Stimulated activated CD4-positive, alpha-beta T cell treated with anti-CD3 and anti-CD28 coated beads, Interleukin-1b, Interleukin-23, amount 100 ng/mL, for 1 hour (primary cell): ENCODE measurements at places on chromosomes 12 and 14.

DNA sequence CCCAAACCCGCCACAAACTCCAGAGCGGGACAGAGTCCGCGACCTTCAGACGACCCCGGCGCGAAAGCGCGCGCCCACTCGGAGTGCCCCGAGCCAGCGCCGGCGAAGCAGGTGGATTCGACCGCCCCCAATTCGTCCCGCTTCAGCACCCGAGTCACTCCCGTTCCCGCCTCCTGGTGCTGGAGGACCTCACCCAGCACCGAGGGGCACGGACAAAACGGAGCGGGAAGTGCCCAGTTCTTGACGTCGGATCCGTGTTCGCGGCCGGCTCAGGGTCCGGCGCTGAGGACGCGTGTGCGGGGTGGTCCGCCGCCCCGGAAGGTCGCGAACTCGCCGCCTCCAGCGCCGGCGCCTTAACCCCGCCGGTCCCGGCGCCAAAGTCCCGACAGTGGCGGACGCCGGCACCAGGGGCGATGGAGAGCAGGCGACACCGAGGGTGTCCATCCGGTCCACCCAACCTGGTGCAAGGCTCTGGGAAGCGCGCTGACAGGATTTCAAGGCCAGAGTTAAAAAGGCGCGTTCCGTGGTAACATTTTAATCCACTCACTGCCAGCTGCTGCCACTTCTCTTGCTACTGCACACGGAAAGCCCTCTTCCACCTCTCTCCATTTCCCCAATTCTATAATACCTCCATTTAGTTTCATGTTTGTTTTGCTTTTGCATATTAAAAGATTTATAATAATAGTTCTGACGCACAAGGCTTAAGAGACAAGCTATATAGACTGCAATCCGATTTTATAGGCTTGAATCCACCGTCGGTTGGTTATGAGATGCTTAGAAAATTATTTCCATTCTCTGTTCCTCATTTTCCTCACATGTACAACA is 240.0 kb upstream of the CPNE8 start:
- no peak for DNase-seq

GRCh38 chr12:112342587-112342986 is 39.6 kb downstream of the HECTD4 start:
- no peak for DNase-seq

GRCh38 chr12:31482816-31483215 is 108.1 kb downstream of the DENND5B start:
- DNase-seq, result no peak

DNA sequence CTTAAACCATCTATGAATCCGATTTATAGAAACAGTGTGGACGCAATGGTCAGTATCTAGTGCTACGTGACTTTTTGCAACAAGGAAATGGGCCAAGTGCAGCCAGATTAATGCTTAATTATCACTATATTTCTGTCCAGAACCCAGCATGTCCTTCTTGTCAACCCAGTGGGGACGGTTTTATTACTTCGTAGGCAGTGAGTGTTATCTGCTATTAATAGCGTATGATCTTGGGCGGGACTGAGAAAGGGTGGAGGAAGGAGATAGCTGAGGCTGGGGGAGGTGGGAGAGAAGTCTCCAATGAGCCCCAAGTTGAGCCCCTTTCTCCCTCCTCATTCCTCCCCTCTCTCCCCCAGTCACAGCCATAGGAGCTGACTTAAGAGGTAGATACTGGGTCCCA is 59.7 kb upstream of the FAM222A start:
- DNase-seq, result no peak

- DNase-seq, result no peak
Observed at GRCh38 chr14:29235991-29236390, 469.4 kb downstream of the FOXG1 start.

- no peak for DNase-seq
Observed at GRCh38 chr12:104850781-104851180, 107.3 kb downstream of the SLC41A2 start.

DNA sequence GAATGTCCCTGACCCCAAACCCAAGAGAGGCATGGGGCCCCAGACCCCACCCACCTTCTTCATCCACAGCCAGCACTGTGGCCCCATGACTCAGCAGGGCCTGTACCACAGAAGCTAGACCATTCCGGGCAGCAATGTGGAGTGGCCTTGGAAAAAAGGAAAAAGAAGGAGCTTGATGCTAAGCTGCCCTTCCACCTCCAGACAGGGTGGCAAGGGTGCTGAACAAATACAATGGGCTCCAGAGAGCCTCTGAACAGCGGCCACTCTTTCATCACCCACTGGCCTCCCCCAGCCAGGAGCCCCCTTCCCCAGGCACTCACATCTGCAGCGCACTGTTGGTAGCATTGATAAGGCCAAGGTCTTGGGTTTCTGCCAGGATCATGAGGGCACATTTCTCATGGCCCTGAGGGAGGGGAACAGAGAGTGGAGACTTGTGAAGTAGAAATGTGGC is 13.9 kb downstream of the SLC39A5 start:
- no peak for DNase-seq

- no peak for DNase-seq
Observed at GRCh38 chr12:79933043-79933442, 1.9 kb downstream of the PPP1R12A start.

GRCh38 chr12:109813810-109814416 is 19.3 kb downstream of the TRPV4 start:
- DNase-seq, result no peak

DNA sequence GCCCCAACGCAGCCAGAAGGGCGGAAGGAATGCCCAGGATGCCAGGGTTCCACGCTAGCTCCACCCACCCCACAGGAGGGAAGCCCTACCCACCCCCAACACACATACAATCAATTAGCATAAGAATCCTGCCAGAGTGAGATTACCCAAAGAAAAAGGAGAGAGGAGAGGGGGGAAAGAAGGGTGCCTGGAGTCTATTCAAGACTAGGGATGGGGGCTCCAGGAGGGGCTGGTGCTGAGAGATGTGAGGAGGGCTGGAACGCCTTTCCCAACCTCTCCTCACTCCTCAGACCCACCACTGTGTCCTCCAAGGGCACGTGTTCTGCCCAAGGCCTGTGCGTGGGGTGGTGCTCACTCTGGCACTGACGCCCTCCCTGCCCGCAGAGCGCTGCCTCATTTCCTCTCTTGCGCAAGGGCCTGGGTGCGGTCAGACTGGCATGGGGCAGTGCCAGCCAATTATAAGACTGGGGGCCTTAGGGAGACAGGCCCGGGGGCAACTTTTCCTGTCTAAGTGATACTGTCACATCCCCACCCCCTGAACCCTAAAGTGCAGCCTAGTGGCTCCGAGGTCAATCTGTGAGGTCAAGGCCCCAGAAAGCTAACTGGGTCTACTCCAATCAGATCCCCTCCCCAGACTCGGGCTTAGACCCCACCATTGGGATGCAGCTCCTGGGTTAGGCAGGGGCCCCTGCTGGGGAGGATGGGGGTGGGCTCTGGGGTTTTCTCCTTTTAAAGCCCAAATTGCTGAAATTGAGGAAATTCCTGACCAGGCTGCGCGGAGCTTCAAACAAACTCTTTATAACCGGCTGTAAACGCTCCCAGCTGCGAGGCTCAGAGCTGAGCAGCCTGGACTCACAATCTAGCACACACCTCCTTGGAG is 10.2 kb upstream of the ITGB7 start:
- no peak for DNase-seq

DNA sequence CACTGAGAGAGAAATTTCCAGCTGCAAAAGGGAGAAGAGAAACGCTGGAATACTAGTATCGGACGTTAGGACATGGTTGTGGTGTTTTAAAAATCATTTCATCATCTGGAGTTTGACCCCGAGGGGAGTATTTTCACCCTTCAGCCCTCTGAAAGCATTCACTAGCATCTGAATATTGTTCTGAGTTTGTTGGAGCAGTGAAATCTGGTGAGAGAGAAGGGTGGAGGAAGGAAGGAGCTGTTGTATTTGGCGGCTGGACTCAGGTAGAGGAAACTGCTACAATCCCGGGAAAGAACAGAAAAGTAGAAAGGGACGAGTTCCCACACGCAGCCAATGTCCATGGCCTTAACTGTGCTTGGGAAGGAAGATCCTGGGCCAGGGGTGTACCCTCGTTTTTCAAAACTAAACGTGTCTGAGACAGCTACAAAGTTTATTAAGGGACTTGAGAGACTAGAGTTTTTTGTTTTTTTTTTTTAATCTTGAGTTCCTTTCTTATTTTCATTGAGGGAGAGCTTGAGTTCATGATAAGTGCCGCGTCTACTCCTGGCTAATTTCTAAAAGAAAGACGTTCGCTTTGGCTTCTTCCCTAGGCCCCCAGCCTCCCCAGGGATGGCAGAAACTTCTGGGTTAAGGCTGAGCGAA is 896 bp upstream of the CDKN1B start:
- no peak for DNase-seq

GRCh38 chr12:74339211-74339610 is 198.4 kb upstream of the ATXN7L3B start:
- no peak for DNase-seq

DNA sequence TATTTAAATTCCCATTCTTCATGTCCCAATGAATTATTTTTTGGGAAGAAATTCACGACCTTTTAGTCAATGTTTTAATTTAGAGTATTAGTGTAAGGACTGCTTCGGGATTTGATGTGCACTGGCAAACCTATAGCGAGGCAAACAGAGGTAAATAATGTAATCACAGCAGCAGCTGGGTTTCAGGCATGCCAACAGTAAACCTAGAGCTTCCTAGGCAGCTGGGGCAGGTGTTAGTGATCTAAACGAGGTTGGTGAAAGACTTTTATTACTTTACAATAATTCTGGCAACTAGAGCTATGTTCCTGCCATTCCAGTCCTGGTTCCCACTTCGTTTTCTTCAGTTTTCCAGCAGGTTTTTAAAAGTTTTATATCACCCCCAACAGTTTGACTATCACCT is 1036.4 kb upstream of the FOXG1 start:
- DNase-seq, result no peak

GRCh38 chr14:52025310-52025709 is 36.0 kb downstream of the RTRAF start:
- DNase-seq, result no peak

- DNase-seq, result no peak
Observed at GRCh38 chr14:99287269-99287942, 15.4 kb upstream of the BCL11B start.

- no peak for DNase-seq
Observed at GRCh38 chr14:24840204-24840893, 206.4 kb upstream of the GZMB start.

DNA sequence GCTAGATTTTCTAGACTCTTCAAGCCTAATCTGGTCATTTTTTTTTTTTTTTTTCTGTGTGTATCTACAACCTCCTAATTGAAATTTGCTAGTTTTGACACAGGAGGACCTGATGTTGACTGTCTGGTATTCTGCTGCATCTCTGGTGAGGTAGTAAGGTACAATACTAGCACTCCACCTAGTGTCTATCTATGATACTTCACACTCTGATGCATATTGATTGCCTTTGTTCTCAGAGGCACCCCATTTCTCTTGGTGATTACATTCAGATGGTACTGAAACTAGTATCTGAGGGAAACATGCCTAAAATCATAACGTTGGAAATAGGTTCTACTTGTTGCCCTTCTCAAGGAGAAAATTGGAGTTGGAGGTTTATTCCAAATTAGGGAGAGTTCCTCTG is 930.5 kb upstream of the NOVA1 start:
- DNase-seq, result no peak
